AG09309 (cell line): ENCODE measurements at places on chromosomes 6 and 20.

- no peak for DNase-seq
Observed at GRCh38 chr6:10381133-10381829, 33.6 kb downstream of the TFAP2A start.

DNA sequence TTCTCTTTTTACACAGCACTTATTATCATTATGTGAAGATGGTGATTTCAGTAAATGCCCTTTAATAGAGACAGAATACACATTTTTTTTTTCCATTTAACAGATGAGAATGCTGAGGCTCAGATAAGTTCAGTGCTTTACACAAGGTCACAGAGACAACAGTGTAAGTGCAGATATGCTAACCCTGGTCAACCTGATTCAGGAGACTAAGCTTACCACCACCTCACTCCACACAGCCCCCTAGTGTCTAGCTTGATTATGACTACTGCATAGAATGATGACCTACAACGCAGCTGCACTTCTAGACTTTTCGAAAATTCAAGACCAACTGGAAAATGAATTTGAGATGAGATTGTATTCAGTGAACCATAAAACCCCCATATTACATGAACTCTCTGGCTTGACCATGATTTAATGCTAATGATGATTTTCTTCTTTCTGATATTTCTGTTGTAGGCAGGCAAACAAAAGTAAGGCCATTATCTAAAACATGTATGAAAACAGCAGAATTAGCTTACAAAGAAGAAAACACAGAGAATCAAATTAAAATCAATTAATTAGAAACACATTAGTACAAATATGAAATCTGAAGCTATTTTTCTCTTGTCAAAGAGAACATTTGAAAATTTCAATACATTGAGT is 212.1 kb upstream of the PHACTR1 start:
- DNase-seq = no peak

DNA sequence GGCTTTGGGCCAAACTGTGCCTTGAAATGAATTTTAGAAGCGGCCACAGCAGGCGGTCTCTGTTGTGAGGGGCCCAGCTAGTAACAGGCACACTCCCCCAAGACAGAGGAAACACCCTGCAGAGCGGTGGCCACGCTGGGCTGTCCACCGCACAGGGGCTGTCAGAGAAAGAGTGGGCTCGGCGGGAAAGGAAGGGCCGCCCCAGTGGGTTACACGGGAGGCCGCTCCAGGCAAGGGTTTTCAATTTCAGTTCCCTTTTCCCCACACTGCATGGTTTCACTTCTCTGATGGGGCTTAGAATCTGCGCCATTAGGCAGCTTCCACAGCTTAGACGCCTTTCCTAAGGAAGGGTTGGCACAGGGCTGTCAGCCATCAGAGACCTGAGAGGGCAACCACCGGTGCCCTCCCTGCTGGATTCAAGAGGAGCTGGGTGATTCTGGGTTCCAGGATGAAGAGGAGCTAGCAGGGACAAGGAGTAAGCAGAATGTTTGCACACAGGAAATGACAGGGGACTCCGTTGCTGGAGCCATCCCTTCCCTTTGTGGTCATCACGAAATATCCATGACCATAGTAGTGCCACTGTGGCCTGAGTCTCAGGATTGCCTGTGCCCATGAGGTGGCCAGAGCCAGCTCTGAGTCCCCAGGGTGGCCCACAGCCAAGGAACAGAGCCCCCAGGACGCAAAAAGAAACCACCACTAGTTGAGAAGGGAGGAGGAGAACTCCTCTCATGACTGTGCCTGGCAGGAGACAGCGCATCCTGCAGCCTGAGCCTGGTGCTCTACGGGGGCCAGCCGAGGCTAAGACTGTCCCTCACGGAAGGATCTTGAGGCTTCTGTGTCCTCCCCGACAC is 282.7 kb downstream of the NRN1 start:
- no peak for DNase-seq

DNA sequence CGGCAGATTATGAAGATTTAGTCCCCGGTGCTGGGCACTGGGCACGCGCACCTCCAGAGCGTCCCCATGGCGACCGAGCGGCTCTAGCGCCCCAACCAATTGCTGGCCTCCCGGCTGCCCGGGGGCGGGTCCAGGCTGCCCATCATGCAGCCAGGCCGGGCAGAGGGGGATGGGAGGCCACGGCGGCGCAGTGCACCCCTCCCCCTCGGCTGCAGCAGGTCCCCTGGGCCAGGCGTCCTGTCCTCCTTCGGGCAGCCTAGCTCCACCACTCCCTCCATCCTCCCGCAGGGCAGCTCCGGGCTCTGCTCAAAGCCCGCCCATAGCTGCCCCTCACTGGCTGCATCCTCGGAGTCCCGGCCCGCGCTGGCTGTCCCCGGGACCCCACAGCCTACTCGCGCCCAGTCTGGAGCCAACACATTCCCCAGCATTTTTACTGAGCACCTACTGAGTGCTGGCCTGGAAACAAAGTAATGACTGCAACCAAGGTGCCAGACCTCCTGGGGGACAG is 99.4 kb downstream of the ASXL1 start:
- DNase-seq = no peak

DNA sequence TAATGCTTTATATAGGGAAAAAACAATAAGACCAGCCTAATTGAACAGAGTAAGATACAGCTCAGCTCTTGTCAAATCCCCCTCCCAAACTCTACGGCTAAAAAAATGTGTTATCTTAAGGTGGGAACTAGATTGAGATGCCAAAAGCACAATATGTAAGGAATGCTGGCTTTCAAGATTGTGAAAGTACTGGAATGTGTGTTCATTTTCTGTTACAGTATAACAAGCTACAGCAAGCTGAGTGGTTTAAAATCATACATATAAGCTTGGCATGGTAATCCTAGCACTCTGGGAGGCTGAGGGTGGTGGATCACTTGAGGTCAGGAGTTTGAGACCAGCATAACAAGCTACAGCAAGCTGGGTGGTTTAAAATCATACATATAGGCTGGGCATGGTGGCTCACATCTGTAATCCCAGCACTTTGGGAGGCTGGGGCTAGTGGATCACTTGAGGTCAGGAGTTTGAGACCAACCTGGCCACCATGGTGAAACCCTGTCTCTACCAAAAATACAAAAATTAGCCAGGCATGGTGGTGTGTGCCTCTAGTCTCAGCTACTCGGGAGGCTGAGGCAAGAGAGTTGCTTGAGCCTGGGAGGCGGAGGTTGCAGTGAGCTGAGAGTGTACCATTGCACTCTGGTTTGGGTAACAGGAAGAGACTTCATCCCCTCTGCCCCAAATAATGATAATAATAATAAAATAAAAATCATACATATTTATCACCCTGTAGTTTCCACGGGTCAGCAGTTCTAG is 297.7 kb downstream of the DOK5 start:
- no peak for DNase-seq

DNA sequence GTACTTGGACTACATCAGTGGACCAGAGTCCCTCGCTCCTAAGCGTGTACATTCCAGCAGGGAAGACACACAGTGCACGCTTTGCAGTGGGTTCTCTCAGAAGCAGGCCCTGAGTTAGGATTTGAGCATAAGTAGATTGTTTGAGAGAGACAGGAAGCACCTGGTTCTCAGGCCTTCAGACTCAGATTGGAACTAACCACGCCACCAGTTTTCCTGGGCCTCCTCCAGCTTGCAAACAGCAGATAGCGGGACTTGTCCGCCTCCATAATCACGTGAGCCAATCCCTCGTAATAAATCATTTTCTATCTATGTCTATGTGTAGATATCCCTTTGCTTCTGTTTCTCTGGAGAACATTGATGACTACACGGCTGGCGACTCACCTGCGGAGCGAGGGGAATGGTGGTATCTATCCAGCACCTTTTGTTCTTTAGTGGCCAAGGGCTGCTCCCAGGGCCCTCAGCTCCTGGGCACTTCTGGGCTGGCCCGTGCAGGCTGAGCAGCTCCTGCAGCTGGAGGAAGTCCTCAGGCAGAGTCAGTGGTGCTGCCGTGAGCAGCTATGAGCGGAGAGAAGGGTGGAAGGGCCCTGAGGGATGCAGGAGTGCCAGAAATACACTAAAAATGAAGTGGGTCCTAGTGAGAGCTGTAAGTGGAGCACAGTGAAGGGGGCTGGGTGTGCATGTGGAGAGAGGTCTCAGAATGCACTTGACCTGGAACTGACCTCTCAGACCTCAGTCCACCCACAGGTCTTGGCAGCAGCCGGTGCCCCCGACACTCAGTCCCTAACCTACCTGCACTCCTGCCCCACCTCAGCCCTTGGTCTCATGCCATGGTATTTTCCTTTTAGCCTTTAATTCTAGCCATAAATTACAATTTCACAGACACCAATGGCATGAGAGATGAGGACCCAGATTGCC is 76.9 kb downstream of the STK35 start:
- DNase-seq = no peak

GRCh38 chr6:142850679-142851423 is 94.1 kb downstream of the HIVEP2 start:
- no peak for DNase-seq

DNA sequence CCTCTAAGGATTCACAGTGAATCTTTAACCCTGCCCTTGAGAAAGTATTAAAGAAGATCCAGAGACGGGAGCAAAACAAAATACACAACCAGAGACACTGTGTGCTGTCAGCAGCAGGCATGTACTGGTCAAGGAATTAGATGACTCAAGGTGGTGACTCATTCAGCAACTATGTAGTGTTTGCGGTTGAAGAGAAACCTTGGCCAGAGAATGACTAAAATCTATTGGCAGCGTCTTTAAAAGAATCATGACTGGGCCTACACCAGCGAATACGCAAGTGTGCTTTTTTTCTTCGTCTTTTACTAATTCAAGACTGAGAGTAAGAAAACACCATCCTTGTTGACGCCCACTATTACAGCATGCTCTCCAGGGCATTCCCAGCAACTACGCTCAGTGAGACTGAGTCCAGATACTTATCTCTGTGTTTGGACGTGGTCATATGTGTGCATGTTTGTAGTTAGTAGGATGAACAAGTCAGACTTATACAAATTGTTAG is 72.4 kb upstream of the BACH2 start:
- peak; percentile 100 for DNase-seq

DNA sequence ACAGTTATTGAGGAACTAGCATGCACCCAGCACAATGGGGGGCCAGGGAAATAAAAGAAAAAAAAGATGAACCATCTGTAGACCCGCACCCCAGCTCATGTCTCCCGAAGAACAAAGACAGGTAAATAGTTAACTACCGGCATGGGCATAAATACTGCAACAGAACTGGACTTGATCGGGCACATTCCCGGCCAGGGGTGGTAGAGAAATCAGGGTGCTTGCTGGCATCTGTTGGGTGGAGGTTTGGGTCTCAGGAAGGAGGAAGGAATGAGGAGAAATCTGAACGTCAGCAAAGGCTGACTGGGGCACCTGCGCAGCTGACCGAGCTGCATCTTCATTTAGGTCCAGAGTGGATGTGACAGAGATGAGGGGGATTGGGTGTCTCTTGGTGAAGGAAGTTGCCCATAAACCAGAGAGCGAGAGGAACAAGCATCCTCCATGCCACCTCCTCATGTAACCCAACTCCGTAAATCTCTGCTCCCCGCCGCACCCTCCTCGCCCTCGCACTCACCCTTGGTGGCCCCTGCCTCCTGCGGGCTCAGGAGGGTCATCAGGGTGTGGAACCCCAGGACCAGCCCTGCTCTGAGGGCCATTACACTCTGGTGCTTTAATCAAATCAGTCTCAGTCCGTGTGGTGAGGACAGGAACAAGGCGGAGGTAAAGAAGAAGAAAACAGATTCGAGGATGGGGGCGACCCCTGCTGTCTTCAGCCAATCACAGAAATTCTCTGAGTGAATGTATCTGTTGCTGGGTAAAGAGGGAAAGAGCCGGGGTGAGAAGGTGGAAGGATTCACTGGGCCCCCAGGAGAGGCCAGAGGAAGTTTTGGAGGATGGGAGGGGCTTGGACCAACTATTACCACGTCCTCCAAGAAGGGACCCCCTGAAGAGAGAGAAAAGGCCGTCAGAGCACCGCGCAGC is at the start of gene HLA-DOA:
Gene HLA-DOA (minus strand): TSS at position 648 of the 918 bp plus-strand sequence.
- DNase-seq = no peak

DNA sequence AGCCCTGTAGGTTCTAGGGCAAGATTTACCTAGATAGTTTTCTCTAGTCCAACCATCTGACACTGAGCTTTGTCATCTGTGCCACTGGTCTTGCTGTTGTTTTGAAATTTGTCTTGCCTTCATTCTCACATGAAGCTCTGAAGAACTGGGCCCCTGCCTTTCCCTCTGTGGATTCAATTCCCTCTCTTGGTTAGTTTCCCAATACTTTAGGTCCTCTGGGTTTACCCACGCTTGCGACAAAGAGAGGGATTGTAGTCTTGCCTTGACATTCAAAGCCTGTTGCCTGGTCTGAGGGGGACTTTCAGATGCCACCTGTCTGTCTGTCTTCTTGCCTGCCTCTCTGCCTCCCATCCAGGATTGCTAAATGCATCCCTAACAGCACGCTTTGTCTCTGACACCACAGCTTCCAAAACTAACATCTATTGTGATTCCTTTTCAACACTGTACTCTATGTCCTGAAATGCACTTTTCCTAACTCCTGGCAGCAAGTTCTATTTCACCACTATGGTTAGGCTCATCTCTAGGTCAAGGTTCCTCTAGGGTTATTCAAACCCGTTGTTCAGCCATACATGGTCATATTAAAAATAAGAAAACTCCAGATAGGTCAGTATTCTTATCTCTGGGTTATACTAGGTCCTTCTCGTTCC is 25.5 kb upstream of the MANEA start:
- DNase-seq = no peak

- DNase-seq = peak; percentile 97
Observed at GRCh38 chr6:39882531-39882899, 51.7 kb downstream of the MOCS1 start.

DNA sequence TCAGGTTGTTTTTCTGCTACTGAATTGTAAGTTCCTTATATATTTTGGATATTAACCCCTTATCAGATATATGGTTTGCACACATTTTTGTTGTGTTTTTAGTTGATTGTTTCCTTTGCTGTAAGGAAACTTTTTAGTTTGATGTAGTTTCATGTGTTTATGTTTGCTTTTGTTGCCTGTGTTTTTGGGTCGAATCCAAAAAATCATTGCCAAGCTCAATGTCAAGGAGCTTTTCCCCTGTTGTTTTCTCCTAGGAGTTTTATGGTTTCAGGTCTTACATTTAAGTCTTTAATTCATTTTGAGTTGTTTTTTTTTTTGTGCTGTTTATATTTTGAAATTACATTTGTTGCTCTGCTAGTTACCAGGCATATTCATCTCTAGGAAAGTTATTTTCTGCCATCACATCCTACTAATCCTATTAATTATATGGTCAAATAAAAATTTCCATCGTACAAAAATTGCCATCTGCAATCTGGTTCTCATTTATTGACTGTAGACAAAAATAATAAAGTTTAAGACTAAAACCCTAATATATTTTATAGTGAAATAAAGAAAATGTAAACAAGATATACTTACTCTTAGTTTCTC is 103.8 kb upstream of the FAM184A start:
- DNase-seq = no peak
